ENCODE measurements at places on chromosomes 12 and 14.

- no peak for DNase-seq
These were observed 92.3 kb downstream of the KCNK13 start for GRCh38 chr14:90154110-90154509.

- no peak for DNase-seq
These were observed 679 bp upstream of the SAV1 start for GRCh38 chr14:50668826-50669143.

DNA sequence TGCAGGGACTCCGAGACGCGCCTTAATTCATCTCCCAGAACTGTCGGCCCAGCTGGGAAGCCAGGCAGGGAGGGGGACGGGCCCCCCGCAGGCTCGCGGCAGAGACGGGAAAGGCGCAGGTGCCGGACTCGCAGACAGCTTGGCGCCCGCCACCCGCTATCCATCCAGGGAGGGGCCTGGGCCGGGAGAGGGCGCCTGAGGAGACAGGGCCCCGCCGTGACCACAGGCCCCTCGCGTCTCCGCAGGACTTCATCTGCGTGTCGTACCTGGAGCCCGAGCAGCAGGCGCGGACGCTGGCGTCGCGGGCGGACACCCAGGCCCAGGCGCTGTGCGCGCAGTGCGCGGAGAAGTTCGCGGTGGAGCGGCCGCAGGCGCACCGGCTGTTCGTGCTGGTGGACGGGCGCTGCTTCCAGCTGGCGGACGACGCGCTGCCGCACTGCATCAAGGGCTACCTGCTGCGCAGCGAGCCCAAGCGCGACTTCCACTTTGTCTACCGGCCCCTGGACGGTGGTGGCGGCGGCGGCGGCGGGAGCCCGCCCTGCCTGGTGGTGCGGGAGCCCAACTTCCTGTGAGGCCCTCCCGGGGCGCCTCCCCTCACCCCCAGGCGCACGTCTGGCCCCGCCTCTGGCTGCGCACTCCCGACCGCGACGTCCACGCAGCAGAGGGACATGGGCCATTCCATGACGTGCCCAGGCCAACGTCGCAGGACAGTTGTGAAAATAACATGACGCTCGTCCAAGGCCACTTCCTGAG is 60.6 kb downstream of the LGMN start:
- peak; percentile 57 for DNase-seq

GRCh38 chr12:1491983-1492697 is 102.2 kb downstream of the FBXL14 start:
- no peak for DNase-seq

DNA sequence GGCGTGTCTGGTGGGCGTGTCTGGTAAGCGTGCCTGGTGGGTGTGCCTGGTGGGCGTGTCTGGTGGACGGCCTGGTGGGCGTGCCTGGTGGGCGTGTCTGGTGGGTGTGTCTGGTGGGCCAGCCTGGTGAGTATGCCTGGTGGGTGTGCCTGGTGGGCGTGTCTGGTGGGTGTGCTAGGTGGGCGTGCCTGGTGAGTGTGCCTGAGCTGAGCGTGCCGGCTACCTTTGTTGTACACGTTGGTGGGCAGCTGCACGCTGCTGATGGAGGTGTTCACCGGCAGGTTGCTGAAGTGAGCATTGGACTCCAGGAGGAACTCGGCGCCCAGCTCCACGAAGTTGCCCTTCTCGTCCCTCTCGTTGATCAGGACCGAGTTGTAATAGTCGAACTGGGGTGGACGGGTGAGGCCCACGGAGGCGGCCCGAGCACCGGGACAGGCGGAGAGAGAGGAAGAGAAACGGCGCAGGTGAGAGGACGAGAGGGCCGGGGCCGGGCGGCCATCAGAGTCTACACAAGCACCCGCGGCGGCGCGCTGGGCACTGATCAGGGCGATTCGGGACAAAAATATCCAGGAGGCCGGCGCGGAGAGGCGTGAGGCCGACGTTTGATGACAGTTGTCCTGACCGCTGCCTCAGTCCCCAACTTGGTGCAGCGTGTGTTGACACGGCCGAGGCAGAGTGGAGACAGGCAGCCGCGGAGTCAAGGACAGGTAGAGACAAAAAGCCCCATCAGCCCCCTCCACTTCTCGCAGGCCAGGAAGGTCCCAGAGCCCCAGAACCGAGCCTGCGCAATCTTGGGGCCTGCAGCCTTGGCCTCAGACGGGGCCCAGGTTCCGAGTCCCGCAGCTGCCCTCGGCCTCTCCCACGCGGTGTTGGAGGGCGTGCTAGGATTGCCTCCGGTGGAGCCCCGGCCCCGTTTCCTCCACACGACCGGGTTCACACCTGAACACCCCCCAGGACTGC is 10.5 kb downstream of the CACNA2D4 start:
- peak; percentile 69 for DNase-seq

GRCh38 chr14:23431486-23431885 is 4.0 kb downstream of the MYH7 start:
- DNase-seq: peak; percentile 24

DNA sequence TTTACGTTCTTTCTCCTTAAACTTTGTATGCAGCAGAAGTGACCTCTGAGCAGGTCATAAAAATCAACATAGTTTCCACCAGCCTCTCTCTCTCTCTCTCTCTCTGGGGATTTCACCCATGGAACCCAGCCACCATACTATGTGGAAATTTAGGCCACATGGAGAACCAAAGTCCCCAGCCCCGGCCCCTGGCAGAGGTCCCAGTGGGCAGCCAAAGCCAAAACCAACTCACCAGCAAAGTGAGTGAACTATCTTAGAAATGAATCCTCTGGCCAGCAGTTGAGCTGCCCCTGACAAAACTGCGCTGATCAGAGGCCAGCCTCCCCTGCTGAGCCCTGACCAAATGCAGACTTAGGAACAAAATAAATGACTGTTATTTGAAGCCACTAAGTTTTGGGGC is 9.2 kb downstream of the DUSP6 start:
- DNase-seq: no peak

DNA sequence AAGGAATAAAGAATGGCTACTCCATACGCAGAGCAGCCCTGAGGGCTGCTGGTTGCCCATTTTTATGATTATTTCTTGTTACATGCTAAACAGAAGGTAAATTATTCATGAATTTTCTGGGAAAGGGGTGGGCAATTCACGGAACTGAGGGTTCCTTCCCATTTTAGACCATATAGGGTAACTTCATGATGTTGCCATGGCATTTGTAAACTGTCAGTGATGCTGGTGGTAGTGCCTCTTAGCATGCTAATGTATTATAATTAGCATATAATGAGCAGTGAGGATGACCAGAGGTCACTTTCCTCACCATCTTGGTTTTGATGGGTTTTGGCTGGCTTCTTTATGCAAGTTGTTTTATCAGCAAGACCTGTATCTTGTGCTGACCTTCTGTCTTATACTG is 273.0 kb downstream of the FUT8 start:
- DNase-seq: no peak

DNA sequence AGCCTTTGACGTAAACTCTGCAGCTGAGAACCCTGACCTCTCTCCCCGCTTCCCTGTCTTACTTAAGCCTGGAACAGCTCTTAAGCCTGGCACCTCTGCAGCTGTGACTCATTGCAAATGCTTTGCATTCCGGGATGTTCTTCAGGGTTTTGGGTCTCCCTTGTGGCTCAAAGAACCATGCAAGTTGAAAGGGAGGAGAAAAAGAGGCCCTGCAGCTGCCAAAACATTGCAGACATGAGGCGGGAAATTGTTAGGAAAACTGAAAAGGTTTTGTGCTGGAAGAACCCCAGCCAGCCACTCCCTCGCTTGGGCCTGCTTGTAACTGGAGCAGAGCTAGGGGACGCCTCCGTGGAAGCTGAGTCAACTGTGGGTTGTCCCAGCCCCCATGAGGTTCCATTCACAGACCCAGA is 60.2 kb upstream of the FERMT2 start:
- DNase-seq: no peak

DNA sequence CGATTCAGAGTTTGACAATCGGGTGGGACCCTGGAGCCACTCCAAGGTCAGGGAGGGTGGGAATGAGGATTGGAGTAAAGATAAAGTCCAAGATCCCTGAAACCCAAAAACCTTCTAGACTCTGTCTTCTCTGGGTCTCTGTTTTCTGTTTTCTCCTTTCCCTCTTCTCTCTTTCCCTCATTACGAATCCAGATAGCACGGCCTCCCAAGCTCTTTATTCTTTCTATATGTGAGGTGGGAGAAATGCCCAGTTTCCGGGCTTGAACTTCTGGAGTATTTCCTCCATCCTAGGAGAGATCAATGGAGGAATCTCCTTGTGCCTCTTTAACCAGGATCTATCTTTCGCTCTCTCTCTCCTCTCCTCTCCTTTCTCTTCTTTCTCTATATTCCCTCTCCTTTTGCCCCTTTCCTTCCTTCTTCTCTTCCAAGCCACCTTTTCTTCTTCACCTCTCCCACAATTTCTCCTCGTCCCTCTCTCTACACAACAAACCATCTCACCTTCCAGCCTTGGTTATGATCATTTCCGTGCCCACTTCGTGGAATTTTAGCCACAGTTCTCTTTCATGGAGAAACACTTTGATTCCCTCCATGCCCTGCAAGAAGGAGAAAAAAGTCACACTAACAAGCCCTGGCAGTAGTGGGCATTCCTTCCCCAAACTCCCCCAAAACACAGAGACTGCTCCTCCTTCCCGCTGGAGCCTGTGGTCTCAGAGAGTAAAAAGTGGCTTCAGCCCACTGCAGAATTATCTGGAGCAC is 4.4 kb downstream of the TBX5 start:
- DNase-seq: no peak

DNA sequence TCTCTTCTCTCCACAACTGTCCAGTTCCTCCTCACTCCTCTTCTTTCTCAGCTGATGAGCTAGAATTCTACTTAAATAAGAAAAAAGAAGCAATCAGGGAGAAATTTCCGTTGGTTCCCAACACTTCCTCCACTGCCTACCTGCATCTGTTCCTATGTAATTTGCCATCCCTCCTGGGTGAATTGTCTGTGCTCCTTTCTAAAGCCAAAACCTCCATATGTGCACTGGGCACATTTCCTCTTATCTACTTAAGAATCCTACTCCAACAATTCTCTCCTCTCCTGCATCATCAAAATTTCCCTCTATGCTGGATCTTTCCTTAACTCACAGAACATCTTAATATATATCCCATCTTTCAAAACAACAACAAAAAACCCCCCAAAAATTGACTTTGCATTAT is 35.2 kb downstream of the GPR65 start:
- no peak for DNase-seq

- DNase-seq: no peak
These were observed 67.8 kb downstream of the GALNT8 start for GRCh38 chr12:4787965-4788364.

GRCh38 chr12:6754411-6754810 is 1.5 kb upstream of the MLF2 start:
- DNase-seq: no peak

DNA sequence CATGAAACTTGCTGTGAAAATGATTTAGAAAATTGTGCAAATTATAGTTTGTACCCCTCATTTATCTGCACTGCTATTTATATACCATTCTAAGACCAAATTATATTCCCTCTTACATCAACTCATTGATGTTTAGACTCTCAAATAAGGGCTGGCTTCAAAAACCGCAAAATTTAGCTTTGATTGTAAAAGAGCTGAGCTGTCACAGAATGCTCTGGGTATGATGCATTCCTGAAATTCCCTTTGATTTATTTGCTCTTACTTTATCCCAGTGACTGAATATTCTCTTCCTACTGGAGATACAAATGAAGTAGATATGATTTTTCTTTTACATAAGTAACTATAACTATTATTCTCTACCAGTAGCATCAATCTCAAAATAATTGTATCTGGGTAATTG is 78.0 kb upstream of the TMTC2 start:
- no peak for DNase-seq

- no peak for DNase-seq
These were observed 32.1 kb upstream of the PPP2R5C start for GRCh38 chr14:101729382-101729781.

DNA sequence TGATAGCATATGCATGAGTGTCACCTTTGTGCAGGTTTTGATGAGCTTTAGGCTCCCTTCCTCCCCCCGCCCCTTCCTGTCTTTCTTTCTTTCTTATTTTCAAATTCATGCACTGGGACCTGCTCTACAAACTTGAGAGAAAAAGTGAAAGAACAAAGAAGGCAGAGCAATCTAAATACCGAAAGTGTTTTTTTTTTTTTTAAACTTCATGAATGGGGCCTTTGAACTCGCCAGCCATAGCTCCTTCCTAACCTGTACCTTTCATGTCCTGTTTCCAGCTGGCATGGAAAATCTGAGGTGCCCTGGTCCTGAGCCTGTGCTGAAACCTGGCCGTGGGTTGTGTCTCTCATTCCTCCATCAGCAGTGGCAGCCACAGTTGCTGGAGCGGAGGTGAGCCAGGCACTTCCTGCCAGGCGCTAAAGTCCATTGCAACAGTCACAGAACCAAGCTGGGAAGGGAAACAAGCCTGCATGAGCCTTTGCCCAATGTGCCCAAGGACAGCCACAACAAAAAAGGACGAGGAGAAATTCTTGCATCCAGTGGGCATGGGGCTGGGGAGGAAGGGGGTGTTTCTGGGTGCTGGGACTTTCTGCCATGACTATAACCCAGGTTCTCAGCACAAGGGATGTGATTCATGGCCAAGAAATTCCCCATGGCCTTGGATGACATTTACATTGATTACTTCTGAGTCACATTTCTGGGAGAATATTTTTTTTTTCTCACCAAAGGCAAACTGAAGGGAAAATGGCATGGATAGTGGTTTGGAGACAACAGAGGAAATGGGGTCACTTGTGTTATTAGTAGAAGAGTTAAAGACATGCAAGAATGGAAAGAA is 102.7 kb downstream of the TMEM30B start:
- DNase-seq: no peak

DNA sequence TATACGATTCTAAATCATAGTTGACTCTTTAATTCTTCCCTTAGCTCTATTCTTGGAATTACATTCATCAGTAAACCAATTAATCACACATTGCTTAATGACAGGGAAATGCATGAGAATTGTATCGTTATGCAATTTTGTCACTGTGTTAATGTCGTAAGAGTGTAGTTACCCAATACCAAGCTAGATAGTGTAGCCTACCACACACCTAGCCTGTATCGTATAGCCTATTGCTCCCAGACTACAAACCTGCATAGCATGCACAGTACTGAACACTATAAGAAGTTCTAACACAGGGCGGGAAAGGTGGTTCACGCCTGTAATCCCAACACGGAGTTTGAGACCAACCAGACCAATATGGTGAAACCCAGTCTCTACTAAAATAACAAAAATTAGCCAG is 24.7 kb downstream of the HNRNPC start:
- DNase-seq: no peak

- no peak for DNase-seq
These were observed 5.5 kb downstream of the PLEKHG6 start for GRCh38 chr12:6315704-6316597.

GRCh38 chr14:103563226-103563620 is 463 bp downstream of the COA8 start:
- DNase-seq: no peak

DNA sequence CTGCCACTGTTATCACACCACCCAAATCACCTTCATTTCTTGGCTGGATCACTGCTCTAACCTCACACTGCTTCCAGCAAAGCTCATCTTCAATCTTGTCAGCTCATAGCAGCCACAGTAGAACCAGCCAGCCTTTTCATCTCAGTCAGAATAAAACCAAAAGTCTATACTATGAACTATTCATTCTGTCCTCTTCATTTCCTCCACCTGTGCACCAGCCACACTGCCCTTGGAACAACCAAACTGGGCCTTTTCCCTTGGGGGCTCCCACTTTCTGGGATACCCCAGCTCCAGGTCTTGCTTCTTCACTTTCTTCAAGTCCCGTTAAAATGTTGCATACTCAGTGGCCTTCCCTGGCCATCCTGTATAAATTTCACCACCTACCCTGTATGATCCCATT is 234.4 kb upstream of the DAAM1 start:
- DNase-seq: no peak

GRCh38 chr14:75832621-75833297 is 149.0 kb downstream of the TGFB3 start:
- DNase-seq: no peak

GRCh38 chr12:47417121-47417520 is 288.7 kb downstream of the RPAP3 start:
- DNase-seq: no peak
